ENCODE measurements at places on chromosomes 7 and 10. TPM values are rescaled to one million over a fixed set of nuclear protein-coding genes. Genes with fewer than 3 reads are reported as not detected.

The AKR1B15 gene
- not detected for total RNA-seq

The BLNK gene
- total RNA-seq: not detected

The CCL24 gene
- total RNA-seq: not detected

The TMEM178B gene
- under 0.01 TPM for total RNA-seq

The HKDC1 gene
- 0.13 TPM for total RNA-seq

The LIPJ gene
- not detected for total RNA-seq

The SLC37A3 gene
- 72.7 TPM for total RNA-seq

The POT1 gene
- 26.2 TPM for total RNA-seq

The ATP6V0A4 gene
- under 0.01 TPM for total RNA-seq

The ASB10 gene
- total RNA-seq: not detected
